Tibial nerve (tissue), 4 donors: ENCODE measurements at places on chromosomes 5 and 9. TPM values are rescaled to one million over a fixed set of nuclear protein-coding genes. Genes with fewer than 3 reads are reported as not detected.

DNA sequence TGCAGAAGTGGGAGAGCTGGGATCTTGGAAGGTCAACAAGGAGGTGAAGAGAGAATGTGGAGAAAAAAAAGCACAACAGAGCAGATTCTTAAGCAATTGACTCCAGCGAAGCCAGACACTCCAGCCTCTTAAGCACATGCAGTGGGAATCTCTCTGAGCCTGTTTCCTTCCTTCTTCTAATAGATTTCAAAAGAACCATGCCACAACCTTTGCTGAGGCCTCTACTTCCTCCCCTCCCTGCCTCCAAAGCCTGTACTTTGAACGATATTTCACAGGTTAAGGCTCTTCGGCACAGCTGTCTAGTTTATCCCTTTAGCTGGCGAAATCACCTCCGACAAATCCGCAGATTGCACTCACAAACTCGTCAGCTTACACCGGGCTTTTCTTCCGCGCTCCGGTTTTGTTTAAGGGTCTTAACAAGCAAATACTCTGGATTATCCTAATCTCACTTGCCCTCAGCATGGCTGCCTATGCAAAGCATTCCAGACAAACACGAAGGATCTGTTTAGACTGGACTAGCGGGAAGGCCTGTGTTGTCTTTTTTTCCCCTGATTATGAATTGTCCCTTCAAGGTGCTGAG, 211.6 kb upstream of the PANK3 start:
- no peak overlapping the region for H3K4me3 ChIP-seq
- no peak overlapping the region for H3K27ac ChIP-seq
- H3K4me1 ChIP-seq: no peaks in the 10 kb centered on the region
- no peak for DNase-seq
- H3K27me3 ChIP-seq: no peaks in the 10 kb centered on the region
- no peaks in the 10 kb centered on the region for H3K36me3 ChIP-seq

DNA sequence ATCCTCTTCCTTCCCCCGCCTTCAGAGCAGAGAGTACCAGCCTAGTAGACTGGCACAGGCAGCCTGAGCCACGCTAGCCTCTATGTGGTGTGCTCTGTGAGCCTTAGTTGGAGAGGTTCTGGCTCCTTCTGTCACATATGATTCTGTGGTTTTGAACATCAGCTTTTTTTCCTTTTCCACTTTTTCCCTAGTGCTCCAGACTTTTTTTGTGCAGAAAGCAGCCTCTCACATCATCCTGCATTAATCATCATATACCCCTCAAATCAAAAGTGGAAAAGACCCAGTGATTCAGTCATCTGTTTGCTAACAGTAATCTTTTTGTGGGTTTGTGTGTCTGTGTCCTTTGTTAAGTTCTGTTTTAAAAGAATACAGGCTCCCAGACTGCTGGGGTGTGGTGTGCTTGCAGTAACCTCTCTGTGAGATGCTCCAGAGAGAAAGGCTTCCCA, 663.9 kb upstream of the RGMB start:
- no peak for DNase-seq
- no peak overlapping the region for H3K4me3 ChIP-seq
- no peak overlapping the region for H3K27ac ChIP-seq
- H3K36me3 ChIP-seq: no peaks in the 10 kb centered on the region
- H3K27me3 ChIP-seq: no peaks in the 10 kb centered on the region

DNA sequence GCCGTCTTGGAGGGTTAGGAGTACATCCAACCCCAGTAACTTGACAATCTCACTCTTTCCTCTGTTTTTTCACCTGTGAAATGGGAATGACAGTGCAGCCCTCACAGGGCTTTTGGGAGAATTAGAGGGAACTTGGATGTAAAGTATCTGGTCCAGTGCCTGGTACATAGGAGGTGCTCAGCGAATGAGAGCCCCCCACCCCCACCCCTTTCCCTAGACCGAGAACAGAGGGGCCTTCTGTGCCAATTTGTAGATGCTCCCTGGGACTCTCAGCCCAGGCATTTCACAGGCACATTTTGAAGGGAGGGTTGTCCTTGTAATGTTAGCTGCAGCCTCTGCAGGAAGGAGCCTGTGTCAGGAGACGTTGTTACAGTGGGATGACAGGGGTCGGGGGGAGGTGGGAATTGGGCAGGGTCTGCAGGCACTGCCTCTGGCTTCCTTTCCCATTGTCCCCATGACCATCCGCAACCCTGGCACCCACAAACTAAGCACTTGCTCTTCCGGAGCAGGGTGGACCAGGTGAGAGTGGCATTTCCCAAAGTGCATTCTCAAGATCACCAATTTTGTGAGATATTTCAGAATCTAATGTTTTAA, 47.0 kb downstream of the AMBP start:
- peaks cover 92% of the 10 kb centered on the region for H3K36me3 ChIP-seq
- no peak overlapping the region for H3K27ac ChIP-seq
- no peak overlapping the region for H3K4me3 ChIP-seq
- no peak for DNase-seq

The FGF18 gene
- 6.3 TPM for total RNA-seq

GRCh38 chr5:180084638-180085561, 13.3 kb upstream of the RNF130 start:
- H3K4me1 ChIP-seq: no peaks in the 10 kb centered on the region
- H3K27ac ChIP-seq: peak overlapping the region; percentile 47
- H3K36me3 ChIP-seq: no peaks in the 10 kb centered on the region
- no peak for DNase-seq
- no peaks in the 10 kb centered on the region for H3K27me3 ChIP-seq
- no peak overlapping the region for H3K4me3 ChIP-seq

- no peaks in the 10 kb centered on the region for H3K4me1 ChIP-seq
- H3K27me3 ChIP-seq: no peaks in the 10 kb centered on the region
- H3K27ac ChIP-seq: no peak overlapping the region
- no peak for DNase-seq
These were observed 275.8 kb upstream of the ADRA1B start for GRCh38 chr5:159640446-159640845.

GRCh38 chr5:61114441-61114840, 47.8 kb downstream of the SMIM15 start:
- H3K27me3 ChIP-seq: no peaks in the 10 kb centered on the region
- DNase-seq: no peak
- H3K4me3 ChIP-seq: no peak overlapping the region
- peaks cover 19% of the 10 kb centered on the region for H3K36me3 ChIP-seq
- H3K4me1 ChIP-seq: no peaks in the 10 kb centered on the region
- no peak overlapping the region for H3K27ac ChIP-seq

The IL31RA gene
- total RNA-seq: not detected

DNA sequence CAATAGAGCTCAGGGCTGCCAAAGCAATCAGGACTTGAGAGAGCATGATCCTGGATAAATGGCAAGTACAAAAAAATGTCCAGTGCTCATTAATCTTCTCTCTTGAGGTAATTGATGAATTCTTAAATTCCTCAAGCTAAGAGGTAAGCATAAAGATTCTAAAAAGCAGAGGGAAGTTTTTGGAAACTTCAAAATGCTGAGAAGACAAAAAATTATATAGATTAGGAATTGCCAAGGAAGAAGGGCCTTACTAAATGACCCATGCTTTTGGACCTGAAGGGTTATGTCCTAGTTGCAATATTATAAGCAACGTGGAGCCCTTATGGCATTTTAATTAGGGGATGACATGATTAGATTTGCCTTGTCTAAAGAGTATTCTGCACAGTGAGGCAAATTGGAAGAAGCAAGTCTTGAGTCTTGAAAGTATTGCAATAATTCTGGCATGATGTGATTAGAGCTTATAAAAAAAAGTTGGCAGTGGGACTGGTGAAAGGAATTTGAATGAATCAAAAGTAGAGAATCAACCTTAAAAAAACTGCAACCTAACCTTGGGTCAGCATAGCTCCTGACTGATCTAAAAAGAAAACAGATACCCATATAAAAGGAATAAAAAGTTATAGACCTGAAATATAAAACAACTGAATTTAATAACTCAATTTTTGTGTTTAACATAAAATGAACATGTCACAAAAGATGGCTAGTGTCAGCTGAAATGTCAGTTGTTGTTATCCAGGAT, 323.8 kb upstream of the ARRDC3 start:
- H3K36me3 ChIP-seq: no peaks in the 10 kb centered on the region
- H3K27me3 ChIP-seq: no peaks in the 10 kb centered on the region
- H3K4me3 ChIP-seq: no peak overlapping the region
- DNase-seq: no peak

GRCh38 chr9:87898151-87898550, 15.5 kb downstream of the SPATA31E1 start:
- H3K4me3 ChIP-seq: no peak overlapping the region
- no peaks in the 10 kb centered on the region for H3K36me3 ChIP-seq
- no peaks in the 10 kb centered on the region for H3K4me1 ChIP-seq
- no peak overlapping the region for H3K27ac ChIP-seq
- no peak for DNase-seq

The PCDHGB6 gene
- total RNA-seq: 16.8 TPM

- H3K4me3 ChIP-seq: peak overlapping the region; percentile 67
- peak overlapping the region; percentile 30 for H3K27ac ChIP-seq
- H3K4me1 ChIP-seq: peaks cover 67% of the 10 kb centered on the region
- DNase-seq: no peak
- H3K36me3 ChIP-seq: no peaks in the 10 kb centered on the region
These were observed 2.7 kb downstream of the GNAQ start for GRCh38 chr9:78028926-78029325.

DNA sequence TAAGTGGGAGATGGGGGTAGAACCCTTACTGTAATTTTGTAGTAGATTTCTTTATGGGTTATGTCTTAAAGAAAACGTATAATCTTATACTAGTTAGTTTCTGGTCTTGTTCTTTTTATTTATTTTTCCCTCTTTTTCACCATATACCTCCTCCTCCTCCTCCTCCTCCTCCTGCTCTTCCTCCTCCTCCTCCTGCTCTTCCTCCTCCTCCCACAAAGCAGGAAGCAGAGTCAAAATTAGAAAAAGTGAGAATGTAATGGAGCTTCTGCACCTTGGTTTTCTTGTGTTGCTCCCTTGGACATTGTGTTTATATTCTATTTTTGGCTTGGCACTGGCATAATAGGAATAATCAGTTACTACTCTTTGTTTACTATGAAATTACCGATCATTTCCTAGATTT, 4.5 kb downstream of the MACIR start:
- H3K27me3 ChIP-seq: no peaks in the 10 kb centered on the region
- peaks cover 4% of the 10 kb centered on the region for H3K4me1 ChIP-seq
- H3K4me3 ChIP-seq: no peak overlapping the region
- peaks cover 10% of the 10 kb centered on the region for H3K36me3 ChIP-seq

- H3K27me3 ChIP-seq: no peaks in the 10 kb centered on the region
- H3K4me3 ChIP-seq: no peak overlapping the region
- DNase-seq: no peak
- H3K4me1 ChIP-seq: no peaks in the 10 kb centered on the region
- no peaks in the 10 kb centered on the region for H3K36me3 ChIP-seq
These were observed 51.9 kb downstream of the IPPK start for GRCh38 chr9:92617951-92618510.

GRCh38 chr5:149498724-149499336, 52.4 kb downstream of the CSNK1A1 start:
- H3K4me3 ChIP-seq: no peak overlapping the region
- peaks cover 64% of the 10 kb centered on the region for H3K36me3 ChIP-seq
- H3K27me3 ChIP-seq: no peaks in the 10 kb centered on the region
- H3K4me1 ChIP-seq: no peaks in the 10 kb centered on the region
- H3K27ac ChIP-seq: no peak overlapping the region
